ENCODE measurements at places on chromosomes 6 and 20. TPM values are rescaled to one million over a fixed set of nuclear protein-coding genes. Genes with fewer than 3 reads are reported as not detected.

- DNase-seq, result no peak
Measured at GRCh38 chr20:14415467-14415866, 78.1 kb upstream of the FLRT3 start.

- no peak for DNase-seq
Measured at GRCh38 chr20:54347166-54347833, 128.1 kb upstream of the DOK5 start.

- no peak for DNase-seq
Measured at GRCh38 chr6:119296036-119297035, 53.2 kb downstream of the MAN1A1 start.

DNA sequence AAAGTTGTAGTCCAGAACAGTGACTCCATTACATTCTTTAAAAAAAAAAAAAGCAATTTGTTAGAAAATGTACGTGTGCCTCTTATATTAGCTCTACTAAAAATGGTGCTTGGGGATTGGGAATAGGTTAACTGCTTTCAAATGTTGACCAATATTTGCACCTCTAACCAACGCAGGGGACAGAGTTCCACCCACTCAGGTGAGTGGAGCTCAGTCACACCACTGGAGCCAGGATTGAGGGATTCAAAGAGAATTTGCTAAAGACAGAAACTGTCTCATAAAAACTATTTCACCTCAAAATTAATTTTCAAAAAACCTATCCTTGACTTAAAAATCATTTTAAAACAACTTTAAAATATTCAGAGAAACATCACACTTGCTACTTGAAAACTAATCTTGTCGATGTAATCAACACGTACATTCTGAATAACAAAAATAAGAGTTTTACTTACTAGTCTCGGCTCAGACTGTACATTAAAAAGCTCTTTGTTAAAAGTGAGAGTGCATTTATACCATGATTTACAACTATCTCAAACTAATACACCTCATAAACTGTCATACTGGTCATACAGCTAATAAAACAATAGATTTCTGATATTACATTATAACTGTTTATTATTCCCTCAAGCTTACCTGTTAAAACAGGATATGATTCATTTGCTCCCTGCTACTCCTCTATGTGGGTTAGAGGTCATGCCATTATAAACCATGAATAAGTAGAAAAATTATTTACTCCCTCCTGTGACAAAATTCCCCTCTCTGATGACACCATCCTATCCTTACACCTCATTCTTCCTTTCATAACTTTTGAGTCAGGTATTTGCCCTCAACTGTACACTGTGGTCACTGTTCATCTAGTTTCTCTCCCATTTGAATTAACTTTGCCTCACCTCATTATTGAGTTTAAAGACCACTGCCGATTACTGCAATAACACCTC lies 88.6 kb downstream of the PDE10A start:
- peak; percentile 56 for DNase-seq

DNA sequence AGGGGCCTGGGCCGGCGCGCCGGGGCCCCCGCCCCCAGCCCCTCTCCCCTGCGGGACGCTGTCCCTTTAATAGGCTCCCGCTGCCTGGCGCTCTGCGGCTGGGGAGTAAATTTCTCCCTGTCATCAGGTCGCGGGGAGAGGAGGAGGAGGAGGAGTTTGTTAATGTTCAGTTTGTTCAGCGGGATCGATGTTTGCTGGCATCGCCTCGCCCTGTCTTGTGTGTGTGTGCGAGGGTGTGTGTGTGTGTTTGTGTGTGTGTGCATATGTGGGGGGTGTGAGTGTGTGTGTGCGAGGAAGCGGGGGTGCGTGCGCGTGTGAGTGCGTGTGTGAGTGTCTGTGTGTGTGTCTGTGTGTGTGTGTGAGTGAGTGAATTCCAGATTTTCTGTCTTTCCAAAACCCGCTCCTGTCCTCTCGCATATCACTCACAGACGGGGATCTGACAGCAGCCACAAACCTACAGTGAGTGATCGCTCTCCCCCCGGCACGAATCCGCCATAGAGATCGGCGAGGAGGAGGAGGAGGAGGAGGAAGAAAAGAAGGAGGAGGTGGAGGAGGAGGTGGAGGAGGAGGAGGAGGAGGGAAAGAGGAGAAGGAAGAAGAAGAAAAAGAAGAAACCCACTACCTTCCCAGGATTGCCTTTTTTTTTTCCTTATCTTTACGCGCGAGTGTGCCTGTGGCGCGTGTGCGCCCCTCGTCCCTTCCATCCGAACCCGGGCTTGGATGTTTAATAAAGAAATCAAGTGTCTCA lies at the start of gene TSHZ2:
Gene TSHZ2, plus strand, starts transcription at position 169 of the 748 bp plus-strand sequence. CDS start 936 bp downstream, outside the sequence.
- DNase-seq, result peak; percentile 44

GRCh38 chr20:24792641-24793495 lies 156.2 kb upstream of the CST7 start:
- no peak for DNase-seq

DNA sequence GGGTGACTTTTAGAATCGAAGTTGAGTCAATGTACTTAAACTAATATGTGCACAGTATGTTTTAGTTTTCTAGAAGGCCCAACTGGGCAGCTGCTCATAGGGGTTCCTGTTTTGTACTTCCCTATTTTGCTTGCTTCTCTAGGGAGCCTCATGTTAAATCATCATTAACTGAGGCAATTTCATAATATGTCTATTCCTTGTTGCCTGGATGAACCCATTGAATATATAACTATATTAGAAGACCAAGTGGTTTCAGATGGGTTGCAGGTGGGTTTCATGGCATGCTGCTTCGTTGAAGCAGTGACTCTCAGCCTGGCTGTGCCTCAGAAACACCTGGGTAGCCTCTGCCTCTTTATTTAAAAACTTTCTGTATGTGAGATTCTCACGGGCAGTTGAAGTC lies 22.2 kb downstream of the CARMIL1 start:
- no peak for DNase-seq

- DNase-seq, result no peak
Measured at GRCh38 chr20:38001981-38002380, 31.3 kb downstream of the TTI1 start.

GRCh38 chr6:109466212-109466923 lies 10.8 kb upstream of the MICAL1 start:
- no peak for DNase-seq

GRCh38 chr20:2538931-2539720 lies 2.8 kb downstream of the TMC2 start:
- no peak for DNase-seq

DNA sequence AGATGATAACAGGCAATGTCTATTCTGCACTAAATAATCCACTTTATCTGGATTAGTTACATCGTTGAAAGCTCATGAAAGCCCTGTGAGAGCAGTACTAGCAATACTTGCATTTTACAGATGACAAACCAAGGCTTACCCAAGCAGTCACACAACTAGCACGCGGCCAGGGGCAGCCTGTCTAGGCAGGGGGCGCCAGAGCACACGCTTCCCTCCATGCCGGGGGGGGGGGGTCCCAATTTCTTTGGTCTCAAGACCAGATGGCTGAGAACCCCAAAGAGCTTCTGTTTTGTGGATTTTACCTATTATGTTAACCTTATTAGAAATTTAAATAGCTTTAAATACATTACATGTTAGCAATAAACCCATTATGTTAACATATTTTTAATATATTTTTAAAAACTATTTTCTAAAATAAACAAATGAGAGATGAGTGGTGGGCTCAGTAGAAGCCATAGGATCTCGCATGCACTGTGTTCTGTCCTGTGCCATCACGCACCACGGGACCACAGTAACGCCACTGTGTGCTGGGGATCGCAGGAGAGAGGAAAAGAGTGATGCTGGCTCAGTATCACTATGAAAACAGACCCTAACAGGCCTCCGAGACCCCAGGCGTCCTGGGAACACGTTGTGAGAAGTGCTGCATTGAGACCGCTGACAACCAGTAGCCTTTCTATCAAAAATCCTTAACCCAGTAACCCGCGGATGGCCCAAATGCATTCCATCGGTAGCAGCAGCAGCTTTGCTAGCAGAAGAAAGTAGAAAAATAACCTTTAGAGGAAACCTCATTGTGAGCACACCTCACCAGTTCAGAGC lies 5.3 kb upstream of the PRR18 start:
- DNase-seq, result peak; percentile 53

DNA sequence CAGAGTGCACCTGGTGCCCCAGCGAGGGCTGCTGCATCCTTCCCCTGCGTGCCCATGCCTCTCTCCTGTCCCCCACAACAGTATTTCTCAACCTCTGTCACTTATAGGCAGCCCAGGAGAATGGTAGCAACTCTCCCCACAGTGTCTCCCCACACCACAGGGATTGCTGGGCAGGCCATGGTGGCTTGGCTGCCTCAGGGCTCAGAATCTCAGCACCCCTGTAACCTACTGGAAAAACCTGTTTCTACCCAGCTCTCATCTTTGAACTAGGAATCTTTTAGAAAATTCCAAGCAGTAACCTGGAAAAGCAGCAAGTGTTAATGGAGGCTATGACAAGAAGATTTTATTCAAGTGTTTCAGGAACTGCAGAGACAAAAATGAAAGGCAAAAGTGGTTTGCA lies 38.0 kb downstream of the CD164 start:
- peak; percentile 67 for DNase-seq

DNA sequence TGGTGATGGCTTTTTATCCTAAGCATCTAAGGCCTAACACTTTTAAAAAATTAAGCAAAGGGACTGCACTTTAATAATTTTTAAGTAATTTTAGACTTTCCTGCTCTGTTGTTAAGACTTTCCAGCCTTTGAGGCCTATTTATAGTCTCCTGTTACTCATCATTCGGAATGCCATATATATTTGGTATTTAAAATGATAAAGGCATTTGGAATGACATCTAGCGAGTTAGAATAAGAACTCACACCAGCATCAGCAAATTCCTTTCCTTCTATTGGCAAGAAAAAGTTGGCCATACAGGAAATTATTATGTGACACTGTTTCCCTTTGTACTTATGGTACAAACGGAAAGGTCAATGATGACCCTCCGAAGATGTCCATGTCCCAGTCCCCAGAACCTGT lies 88.1 kb upstream of the STMND1 start:
- DNase-seq, result no peak

DNA sequence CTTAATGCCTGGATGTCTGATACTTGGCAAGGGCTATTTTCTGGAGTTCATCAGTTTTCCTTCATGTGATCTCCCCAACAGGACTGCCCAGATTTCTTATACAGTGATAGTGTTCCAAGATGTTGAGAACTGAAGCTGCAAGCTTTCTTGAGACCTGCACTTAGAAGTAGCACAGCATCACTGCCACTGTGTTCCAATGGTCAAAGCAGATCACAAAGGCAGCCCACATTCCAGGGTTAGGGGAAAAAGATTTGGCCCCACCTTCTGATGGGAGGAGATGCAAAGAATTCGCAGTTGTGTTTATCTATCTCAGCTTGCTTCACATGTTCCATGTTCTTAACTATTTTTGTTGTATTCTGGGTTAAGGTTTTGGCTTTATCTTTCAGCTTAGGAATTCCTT lies 78.2 kb downstream of the GPX5 start:
- no peak for DNase-seq

DNA sequence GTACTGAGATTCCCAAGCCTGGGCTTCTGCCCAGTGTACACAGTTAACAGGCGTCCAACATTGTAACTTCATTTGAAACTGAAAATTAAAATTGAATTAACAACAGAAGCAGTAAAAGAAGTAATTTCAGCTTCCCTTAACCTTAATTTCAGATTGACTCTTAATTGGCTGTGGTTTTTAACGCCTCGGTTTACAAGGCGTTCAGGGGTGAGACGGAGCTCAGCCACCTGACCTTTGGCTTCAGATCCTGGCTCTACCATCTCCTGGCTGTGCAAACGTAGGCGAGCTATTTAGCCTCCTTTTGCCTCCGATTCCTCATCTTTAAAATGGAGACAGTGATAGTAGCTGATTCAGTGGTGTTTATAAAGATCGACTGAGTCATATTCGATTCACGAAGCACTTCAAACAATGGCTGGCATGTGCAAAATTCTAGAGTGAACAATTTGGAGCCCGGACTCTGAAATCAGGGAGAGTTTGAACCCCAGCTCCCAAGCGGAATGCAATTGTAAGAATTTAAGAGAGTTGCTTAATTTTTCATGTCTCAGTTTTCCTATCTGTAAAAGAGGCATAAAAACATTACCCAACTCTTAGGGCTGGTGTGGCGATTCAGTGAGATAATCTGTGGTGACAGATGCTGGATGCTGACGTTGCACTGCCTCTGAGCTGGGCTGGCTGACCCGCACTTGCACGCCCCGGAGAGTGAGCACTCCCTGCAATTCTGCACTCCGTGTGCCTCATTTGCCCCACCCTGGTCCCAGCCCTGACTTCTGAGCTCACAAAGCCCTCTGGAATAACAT lies 23.5 kb upstream of the OCSTAMP start:
- no peak for DNase-seq

- peak; percentile 94 for DNase-seq
Measured at GRCh38 chr6:131949909-131950766, 1.0 kb downstream of the CCN2 start.

- peak; percentile 51 for DNase-seq
Measured at GRCh38 chr20:38286586-38287531, 17.1 kb upstream of the BPI start.

GRCh38 chr6:144460327-144461095 lies 175.4 kb downstream of the UTRN start:
- no peak for DNase-seq

DNA sequence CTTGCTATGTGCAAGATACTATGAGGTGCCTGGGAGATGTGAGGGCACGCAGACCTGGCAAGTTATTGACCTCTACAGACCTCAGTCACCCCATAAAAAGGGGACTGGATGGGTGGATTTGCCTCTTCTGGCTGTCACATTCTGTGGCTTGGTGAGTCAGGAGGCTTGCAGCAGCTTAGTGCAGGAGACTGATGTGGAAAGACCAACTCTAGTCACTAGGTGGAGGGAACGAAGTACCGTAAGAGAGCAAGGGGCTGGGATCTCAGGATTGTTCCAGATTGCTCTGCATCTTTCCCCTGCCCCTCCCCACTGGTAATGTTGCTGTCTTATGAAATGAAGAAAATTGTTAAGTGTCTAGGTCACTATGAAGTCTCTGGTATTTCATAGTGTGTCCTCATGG lies 3.3 kb downstream of the MAPRE1 start:
- DNase-seq, result no peak

GRCh38 chr6:24649691-24650090 lies 3.7 kb upstream of the KIAA0319 start:
- DNase-seq, result no peak

- DNase-seq, result no peak
Measured at GRCh38 chr6:145273136-145273535, 462.2 kb downstream of the EPM2A start.

- no peak for DNase-seq
Measured at GRCh38 chr6:48817333-48818051, 645.6 kb downstream of the MMUT start.

- no peak for DNase-seq
Measured at GRCh38 chr20:57627339-57627738, 7.1 kb upstream of the ZBP1 start.

GRCh38 chr20:16311756-16312155 lies 261.5 kb downstream of the KIF16B start:
- no peak for DNase-seq

- DNase-seq, result no peak
Measured at GRCh38 chr6:74902846-74903245, 303.0 kb downstream of the COL12A1 start.

Gene DEFB132
- total RNA-seq, result not detected

Gene ABHD16B
- not detected for total RNA-seq

Gene RIMS1
- 16.5 TPM for total RNA-seq

Gene SLC22A1
- not detected for total RNA-seq

Gene ZNF391
- under 0.01 TPM for total RNA-seq

Gene PKIB
- 41.5 TPM for total RNA-seq

Gene KIF25
- 0.37 TPM for total RNA-seq

Gene TREML2
- not detected for total RNA-seq

Gene METTL24
- total RNA-seq, result not detected

Gene IPCEF1
- 47.1 TPM for total RNA-seq

Gene GJA10
- total RNA-seq, result not detected

Gene LY6G6C
- not detected for total RNA-seq

Gene JPH2
- total RNA-seq, result 38.9 TPM

Gene CASS4
- not detected for total RNA-seq

Gene RNF144B
- total RNA-seq, result 12.5 TPM

Gene CTAGE9
- 6.2 TPM for total RNA-seq

Gene VARS1
- total RNA-seq, result 23.5 TPM

Gene EYS
- not detected for total RNA-seq

All from stomach (tissue), 19 donors.